ENCODE measurements at places on chromosomes 4 and X.

GRCh38 chr4:141127884-141128283 is 5.4 kb downstream of the RNF150 start:
- DNase-seq, result no peak

DNA sequence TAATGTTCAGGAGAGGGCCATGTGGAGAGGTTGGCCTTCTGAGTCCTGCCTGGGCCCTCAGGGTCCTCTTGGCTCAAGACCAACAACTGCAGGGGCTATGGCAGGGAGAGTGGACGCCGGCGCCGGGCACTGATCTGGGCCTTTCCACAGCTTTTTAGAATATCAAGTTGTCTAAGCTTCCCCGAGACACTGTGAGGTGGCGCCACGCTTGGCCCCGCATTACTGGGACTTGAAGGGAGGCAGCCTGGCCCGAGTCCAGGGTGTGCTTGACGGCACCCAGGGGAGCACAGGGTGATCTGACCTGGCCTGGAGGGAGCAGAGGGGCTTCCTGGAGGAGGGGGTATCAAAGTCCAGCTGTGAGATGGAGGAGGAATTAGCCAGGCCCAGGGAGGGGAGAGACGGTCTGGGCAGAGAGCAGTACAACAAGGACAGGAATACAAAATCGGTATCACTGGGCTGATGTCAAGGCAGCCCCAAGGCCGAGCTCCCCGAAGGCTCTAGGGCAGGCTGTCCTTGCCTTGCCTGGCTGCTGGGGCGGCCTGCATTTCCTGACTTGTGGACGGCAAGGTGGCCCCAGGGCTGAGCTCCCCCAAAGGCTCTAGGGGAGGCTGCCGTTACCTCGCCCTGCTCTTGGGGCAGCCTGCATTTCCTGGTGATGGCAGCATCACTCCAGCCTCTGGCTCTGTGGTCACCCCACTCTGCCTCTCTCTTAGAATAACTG is 28.1 kb downstream of the ABLIM2 start:
- DNase-seq, result no peak

- DNase-seq, result no peak
Measured at GRCh38 chrX:9456250-9457074, 8.4 kb upstream of the TBL1X start.

GRCh38 chr4:69025191-69025998 is 70.9 kb upstream of the UGT2B7 start:
- peak; percentile 5 for DNase-seq

DNA sequence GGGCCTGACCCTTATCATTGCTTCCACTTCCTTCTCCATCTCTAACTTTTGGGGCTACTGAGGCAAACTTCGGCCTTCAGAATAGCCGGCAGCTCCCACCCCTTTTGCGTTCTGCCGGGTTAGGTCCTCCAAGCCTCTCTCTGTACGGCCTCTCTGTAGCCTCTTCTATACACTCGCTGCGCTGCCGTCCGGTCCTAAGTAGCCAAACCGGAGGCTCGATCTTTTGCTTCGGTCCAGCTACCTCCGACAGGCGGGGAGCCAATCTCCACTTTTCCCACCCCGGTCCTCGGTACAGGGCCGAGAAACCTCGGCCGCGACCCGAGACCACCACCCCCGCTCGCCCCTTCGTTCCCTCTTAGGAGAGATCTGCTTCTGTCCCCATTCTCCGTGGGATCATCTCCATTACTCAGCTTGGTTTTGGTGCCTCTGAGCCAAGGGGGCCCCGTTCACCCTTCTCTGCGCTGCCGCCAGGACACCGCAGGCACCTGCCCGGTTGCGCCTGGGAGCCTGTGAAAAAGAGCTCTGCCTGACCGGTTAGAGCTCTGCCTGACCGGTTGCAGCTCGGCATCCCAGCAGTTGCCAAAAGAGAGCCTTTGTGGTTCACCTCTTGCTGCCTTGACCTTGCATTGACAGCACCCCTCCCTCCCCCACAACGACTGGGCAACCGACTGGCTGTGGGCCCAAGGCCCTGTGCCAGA is 1.0 kb upstream of the HTR2C start:
- no peak for DNase-seq

- DNase-seq, result peak; percentile 13
Measured at GRCh38 chrX:10085223-10085622, 71.6 kb upstream of the CLCN4 start.

- DNase-seq, result no peak
Measured at GRCh38 chrX:15748841-15749240, 10.8 kb downstream of the CA5B start.

GRCh38 chrX:6891404-6891803 is 256.1 kb upstream of the STS start:
- DNase-seq, result no peak

DNA sequence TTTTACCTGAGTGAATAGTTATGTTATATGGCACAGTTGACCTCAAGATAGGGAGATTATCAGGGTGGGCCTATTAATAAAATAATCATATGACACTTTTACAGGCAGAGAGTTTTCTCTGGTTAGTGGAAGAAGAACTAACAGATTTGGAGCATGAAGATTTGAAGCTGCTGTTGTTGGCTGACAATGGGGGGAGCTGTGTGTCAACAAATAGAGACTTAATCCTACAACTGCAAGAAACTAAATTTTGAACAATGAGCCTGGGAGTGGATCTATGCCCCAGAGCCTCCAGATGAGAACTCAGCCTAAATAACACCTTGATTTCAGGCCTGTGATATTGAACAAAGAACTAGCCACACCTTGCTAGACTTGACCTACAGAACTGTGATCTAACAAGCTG is 7.2 kb upstream of the CCSER1 start:
- no peak for DNase-seq

DNA sequence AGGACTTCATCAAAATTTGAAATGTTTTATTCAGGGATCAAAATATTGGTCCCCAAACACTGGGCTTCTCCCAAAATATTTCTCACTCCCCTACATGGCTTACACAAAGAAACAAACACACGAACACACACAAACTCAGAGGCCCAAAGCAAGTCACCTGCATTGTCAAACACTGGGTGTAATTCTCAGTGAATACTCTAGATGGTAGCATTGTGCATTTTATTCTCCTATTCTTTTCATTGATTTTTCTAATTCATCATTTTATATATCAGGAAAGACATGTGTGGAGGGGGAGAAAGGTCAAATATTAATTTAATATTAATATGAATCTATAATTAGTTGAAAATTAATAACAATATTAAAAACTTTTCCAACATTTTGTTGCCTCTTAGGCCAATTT is 72.3 kb upstream of the TNMD start:
- DNase-seq, result no peak

DNA sequence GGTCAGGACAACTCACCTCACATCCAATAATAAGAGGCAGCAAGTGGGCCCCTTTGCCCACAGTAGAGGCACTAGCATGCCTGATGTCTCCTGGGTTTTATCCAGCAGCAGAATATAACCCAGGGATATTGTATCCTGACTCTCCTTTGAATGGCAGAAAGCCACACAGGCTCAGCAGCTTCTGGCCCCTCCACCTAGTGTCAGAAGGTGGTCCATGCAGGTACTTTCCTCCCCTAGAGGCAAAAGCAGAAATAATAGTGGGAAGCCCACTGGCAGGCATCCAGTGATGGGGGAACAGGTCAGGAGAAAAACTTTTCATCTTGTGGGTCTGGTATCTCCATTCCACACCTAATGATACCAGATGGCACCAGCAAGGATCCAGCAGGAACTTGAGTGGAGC is 75.5 kb upstream of the IRS4 start:
- no peak for DNase-seq

GRCh38 chrX:41475591-41476241 is 28.6 kb downstream of the NYX start:
- no peak for DNase-seq

All from NCI-H526 treated with DMSO at 0.1 percent for 48 hours (cell line).